ENCODE measurements at places on chromosomes 12 and 14.

DNA sequence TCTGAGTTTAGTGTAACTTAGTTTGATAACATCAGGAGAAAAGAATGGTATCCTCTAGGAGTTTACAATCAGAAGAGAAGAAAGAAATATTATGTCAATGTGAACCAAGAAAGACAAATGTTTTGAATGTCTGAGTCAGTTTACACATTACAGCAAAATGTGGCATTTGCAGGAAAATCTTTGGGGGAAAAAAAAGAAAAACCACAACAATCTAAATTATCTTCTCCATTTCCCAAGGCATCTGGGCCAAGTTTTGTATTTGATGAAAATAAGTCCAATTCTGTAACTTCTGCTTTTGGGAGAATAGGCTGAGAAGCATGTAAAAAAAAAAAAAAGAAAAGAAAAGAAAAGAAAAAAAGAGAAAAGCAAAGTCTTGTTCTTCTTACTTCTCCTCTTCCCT lies 58.8 kb upstream of the FLRT2 start:
- peak; percentile 47 for DNase-seq

GRCh38 chr12:123705935-123706334 lies 6.2 kb upstream of the ATP6V0A2 start:
- DNase-seq, result peak; percentile 23

GRCh38 chr14:68147303-68147702 lies 327.7 kb downstream of the RAD51B start:
- no peak for DNase-seq

DNA sequence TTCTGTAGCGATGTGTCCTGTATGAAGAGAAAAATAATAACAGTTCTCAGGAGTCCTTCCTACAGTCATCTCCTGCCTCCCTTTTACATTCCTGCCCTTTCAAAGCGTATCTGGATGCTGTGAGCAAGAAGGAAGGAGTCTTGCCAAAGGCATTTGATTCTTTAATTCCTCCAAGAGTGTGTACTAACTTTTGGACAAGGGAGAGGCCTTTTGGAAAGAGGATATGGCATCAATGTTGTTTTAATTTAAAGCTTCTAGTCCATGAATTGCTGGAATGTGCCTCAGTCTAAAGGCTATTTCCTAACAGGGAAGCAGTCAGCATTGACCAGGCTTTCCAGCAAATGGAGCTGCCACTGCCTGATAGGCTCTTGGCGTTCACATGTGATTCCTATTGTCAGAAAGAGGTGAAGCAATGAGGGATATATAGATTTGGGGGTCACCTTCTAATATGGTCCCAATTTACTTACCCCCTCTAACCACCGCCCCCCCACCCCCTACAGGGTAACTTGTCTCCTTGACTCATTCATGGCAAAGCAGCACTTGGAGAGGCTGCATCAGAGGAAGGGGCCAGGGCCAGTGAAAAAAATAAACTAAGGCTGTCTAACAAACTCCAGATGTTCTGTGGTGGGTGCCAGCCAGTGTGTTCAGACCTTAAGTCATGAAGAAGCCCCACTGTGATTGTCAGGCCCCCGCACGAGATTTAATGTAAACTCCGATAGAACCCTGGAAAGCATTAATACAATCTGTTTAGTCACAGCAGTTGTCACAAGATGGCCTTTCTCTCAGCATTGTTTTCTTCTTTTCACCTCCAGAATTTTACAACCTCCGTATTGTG lies 220.3 kb downstream of the FBXL14 start:
- no peak for DNase-seq

GRCh38 chr14:51855234-51855633 lies 5.2 kb upstream of the GNG2 start:
- no peak for DNase-seq

DNA sequence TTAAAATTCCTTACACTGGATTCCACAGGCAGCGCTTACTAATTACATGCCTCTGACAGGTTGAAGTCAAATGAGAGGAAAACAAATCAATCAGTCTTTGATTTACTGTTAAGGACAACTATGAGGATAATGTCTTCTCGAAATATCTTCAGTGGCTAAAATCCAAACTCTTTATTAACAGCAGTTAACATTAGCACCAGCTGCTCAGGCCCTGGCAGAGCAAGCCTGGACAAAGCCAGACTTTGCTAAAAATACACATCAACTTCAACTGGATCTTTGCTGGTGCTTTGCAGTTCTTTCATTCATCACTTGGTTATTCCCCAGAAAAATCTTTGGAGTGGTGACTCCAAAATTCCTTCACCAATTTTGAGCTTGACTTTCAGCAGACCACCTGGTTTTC lies 98.7 kb downstream of the HECTD4 start:
- no peak for DNase-seq

DNA sequence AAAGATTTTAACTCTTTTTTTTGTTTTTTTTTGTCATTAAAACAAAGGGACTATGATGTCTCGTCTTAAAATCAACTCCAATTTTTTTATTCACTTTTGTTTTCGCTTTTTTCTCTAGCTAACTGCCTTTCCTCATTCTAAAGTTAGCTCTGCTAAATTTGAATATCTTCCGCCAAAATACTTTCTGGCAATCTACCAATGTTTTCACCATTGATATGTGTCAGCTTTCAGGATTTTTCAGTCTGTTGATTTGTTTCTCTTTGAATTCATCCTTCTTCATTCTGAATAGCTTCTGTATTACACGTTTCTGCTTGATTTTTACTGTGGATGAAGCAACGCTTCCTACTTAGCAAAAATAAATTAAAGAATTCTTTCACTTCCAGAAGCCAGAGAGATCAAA lies 38.7 kb upstream of the NOVA1 start:
- DNase-seq, result no peak

DNA sequence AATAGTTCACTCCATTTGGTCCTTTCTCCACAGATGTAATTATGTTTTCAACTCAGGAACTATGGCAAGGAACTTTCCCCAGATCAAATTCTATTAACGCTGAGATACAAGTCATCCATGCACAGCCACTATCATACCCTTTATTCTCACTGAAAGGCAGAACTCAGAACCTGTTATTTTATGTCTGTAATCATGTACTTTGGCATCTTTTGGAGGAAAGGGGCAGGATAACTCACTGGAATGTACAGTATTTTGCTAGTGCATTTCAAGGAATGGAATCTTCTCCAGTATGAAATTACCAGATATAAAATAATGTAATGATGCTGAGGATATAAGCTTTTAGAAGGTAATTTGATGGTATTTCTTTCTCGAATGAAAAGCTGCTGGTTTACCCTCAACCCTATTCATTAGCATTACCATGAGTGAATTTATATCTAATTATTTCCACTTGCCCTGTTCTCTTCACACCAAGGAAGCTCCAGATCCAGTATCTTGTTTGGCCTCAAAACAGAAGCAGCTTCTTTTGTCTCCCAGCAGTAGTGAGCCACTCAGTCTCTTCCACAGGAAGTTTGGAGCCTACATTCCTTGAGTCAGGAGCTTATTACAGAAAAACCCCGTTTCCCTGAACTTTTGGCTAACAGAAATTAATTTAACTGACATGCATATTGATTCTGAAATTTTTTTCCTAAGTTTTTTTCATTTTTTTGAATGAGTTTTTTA lies 10.0 kb upstream of the AMHR2 start:
- no peak for DNase-seq
